ENCODE measurements at places on chromosomes 2 and 18.
A peak's percentile ranks its signal among the peaks of the same experiment; 100 is the strongest.

DNA sequence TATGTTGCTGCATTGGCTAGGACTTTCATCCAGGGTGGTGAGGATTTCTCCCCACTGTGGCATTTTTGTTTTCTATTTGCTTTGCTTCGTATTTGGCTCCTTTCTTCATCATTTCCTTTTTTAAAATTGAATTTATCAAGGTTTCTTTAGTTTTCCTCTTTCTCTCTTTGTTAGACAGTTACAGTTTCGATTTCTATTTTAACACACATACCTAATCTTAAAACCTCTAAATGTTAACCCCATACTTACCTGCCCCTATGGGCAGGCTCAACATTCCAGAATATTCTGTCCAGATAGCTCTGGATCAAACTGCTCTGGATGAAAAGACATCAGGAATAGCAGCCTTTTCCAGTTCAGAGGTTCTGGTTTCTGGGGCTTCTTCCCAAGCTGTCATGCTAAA lies 49.2 kb downstream of the DIPK1C start:
- no peak for DNase-seq

DNA sequence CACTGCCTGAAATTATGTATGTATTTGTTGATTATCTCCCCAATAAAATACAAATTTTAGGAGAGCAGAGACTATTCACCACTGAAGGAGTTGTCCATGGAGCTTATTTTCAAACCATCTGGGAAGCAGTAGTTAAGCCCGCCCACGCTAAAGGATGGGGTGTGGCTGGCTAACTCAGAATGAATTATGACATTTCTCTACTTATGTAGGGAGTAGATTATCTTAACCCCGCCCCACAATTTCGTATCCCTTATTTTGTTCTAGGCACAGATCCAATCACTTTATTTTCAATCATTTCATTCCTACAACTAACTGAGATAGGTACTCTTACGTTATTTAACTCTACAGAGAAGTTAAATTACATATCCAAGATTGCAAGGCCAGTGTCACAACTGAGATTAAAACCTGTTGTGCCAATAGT lies 1.4 kb upstream of the LAPTM4A start:
- DNase-seq, result no peak

DNA sequence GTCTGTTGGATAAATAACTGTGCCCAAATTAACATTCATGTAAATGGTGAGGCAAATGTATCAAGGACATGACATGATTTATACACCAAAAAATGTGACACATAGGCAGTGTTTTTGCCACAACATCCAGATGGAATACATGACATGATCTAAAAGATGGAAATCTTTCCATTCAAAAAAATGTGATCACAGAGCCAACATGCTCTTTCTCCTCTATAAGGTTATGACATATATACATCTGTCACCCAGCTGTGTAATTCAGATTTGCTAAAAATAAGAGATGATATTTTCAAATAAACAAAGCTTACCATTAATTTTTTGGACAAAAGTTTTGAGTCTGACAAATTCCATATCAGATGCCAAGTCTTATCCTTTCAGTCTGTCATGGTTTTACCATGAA lies 95.5 kb upstream of the COL3A1 start:
- DNase-seq, result no peak

DNA sequence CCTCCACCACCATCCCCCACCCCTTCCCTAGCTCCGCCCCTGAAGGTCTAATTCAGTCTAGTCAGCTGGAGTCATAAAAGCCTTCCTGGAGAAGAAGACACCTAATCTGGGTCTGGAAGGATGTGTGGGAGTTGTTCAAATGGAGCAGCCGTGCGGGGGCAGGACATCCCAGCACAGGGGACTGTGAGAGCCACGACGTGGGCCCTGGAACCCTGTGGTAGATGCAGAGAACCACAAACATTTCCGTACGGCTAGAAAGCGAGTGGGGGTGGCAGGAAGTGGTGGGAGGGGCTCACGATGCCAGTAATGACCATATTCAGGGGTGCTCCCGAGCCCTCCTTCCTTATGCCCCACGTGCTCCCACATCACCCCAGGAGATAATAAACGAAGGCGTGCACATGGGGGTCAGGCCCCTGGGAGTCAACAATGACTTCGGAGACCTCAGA lies 20.9 kb upstream of the COL6A3 start:
- no peak for DNase-seq

DNA sequence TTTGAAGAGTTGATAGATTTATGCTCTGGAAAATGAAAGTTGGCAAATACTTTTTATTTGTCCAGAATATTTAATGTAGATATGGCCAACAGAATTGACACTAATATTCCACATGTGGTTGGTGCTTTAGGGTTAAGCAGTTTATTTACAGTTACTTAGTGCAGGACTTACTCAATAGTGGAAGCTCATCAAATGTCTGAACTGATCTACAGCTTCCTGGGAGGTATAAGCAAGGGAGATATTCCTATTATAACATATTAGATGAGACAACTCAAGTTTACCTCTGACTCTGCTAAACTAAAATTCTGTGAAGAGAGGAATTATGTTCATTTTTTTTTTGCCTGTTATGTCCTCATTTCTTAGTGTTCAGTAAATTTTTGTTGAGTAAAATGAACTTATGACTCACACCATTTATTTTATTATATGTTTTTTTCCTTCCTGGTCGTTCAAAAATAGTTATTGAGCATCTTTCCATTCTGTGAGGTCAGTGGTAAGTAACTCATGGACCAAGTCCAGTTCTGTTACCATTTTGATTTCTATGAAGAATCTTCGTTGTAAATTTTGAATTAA lies 13.6 kb downstream of the ABI2 start:
- no peak for DNase-seq

GRCh38 chr18:66129248-66129647 lies 378.4 kb downstream of the CDH7 start:
- no peak for DNase-seq

DNA sequence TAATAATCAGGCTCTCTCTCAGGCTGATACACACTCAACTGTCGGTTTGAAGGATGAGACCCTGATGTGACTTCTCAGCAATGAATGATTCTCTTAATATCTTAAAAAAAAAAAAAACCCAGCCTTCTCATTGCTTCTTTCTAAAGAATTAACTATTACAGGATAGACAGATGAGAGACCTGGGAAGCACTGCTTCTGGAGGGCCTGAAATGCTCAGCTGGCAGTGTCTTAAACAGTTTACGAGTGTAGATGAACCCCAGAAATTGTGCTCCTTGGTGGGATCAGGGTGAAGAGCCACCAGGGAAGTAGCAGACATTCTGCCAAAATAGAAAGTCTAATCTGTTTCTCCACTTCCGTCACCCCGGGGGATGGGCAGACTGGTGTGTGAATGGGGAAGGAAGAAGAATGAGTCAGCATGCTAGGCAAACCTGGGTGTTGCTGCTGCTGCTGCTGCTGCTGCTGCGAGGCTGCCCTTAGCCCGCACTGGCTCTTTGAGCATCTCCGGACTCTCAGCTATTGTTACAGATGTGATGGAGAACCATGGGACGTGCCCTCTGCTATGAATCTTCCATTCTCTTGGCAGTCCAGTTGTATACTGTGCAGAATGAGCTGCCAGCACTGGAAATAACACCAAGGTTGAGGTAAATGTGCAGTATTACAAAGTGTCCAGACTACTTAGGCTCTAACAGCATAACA lies 158.4 kb downstream of the SETBP1 start:
- peak; percentile 17 for DNase-seq

- no peak for DNase-seq
Measured at GRCh38 chr2:240966457-240966905, 31.9 kb upstream of the SNED1 start.

DNA sequence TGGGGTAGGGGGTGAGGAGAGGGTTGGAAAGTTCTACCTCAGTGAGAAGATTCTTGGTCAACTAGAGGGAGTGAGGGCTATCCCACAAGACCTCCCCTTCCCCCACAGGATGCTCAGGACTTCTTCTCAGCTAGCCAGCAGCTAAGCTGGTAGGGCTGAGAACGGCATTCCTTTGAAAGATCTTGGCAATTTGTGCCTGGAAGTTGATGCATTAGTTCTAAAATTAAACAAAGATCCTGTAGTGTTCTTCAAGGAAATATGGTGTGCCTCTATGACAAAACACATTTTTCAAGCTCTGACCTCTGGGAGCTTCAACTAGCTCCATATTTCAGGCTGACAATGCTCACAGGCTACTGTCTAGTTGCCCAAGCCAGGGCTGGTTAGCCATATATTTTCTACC lies 2.3 kb downstream of the LYPD1 start:
- DNase-seq, result no peak

DNA sequence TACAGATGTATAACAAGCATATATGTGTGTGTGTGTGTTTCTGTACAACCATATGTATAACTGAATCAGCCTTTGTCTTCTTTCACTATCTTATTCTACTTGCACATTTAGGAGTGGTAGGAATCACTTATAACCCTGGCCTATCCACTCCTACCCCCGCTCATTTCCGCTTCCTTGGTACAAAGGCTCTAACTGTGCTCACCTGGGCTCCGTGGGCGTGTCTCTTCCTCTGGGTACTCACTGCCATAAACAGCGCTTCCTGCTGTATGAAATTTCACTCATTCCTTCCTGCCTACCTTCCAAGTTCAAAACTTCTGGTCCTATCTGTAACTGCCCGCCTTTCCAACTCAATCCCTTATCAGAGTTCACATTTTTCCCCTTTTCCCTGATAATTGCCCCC lies 815.5 kb downstream of the EPHA4 start:
- no peak for DNase-seq

DNA sequence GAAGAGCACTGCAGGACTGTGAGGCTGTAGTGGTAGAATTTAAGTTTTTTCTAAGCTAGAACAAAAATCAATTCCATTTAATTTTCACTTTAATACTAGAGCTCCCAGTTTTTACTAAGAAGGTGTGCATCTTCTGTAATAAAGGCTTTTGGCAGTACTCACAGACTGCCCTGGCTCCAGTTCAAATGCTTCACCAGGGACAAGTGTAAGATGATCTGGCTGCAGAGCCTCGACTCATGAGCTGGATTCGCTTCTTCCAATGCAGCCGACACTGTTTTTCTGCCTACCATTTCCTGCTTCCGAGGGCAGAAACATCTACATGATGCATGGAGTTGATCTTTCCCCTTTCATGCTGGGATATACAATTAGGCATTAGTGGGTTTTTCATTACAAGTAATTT lies 87.0 kb downstream of the FARSB start:
- no peak for DNase-seq

DNA sequence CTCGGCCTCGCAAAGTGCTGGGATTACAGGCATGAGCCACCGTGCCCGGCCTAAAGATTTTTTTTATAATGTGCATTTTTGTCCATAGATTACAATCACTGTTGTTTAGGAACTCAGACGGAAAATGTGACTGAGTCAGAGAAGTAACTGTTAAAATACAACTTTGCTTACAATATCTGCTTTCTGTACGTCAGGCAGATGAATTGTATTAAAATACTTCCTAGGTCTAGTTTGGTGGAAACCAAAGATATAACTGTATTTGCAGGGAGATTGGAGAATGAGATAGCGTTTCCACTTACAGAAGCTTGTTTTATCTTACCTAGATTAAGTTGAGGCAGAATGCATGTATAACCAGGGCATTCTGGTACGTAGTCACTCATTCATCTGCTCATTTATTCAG lies 36.7 kb downstream of the ASAP2 start:
- no peak for DNase-seq

- no peak for DNase-seq
Measured at GRCh38 chr2:129092956-129093355, 774.3 kb upstream of the HS6ST1 start.

DNA sequence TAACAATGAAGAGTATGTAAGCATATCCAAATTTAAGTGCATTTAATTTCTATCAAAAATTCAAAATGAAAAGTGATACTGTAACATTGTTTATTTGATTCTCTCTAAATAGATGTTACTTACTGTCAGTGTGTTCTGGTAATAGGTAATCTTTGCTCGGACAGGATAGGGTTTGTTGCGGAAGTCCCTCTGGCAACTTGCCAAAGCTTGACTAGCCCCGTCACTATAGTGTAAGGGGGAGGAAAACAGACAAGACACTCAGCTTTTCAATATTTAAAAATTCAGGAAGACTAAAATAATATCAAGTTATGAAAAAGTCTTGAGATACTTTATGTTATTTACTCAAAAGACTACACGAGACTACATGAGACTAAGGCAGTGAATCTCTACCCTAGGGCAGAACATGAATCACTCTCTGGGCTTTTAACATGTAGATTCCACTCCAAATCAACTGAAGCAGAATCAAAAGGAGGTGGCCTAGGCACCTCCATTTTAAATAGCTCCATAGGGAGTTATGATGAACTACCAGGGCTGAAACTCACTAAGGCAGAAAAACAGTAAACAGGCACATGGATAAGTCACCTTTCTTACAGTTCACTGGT lies 5.9 kb downstream of the LMAN1 start:
- DNase-seq, result no peak

DNA sequence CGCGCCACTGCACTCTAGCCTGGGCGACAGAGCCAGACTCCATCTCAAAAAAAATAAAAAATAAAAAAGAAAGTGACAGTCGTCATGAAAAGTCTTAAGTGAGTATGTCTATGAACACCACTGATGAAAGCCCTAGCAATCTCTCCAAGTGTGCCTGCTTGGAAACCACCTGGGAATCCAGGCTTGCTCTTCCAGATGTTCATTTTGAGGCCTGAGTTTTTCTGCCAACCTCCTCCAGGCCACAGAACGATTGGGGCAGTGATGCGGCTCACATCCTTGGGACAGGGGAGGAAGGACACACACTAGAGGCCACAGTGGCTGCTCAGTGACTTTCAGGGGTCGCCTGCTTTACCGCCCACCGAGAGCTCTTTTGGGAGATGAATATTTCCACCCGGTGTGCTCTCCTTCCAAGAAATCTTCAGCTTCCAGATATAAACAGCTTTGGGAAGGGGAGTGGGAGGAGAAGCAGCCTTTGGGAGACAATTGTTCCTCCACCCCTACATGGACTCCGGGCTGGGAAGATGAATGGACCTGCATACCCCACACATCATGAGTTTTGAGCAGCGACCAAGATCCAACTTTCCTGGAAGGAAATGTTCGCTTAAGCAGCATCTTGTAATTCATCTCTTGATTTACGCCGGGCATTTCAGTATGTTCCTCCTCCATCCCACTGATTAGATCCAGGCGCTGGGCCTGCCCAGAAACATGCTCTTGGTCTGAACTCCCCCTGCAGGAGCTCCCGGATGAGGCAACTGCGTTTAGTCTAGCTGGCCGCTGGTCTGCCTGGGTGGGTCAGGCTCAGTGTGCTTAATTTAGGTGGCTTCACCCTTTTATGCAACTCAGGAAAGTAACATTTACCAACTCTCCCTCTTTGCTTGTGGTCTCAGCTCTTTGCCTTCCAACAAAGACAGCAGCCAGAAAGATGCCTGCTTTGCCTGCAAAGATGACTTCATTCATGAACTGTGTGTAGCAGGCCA lies 6.2 kb upstream of the ARMC9 start:
- no peak for DNase-seq

DNA sequence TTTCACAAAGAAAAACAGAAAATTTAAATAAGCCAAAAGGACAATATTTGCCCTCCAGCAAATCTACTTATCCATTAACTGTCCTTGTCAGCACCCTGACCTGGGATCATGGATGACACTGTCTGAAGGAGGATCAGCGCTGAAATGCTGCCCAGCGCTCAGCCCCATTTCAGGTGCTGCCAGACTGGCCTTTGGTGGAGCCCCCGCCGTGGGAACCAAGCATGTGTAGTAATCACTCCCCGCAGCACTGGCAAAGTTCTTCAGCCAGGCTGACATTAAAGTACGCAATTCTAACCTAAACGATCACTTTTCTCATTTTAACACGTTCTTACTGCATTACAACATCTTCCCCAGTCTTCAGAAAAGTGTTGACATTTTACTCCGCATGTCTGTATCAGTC lies 108.6 kb upstream of the GPC1 start:
- no peak for DNase-seq

GRCh38 chr2:128623776-128624761 lies 305.4 kb upstream of the HS6ST1 start:
- no peak for DNase-seq
